ENCODE measurements at places on chromosomes 12 and 14. TPM values are rescaled to one million over a fixed set of nuclear protein-coding genes. Genes with fewer than 3 reads are reported as not detected.

The TIMELESS gene
- total RNA-seq = 110 TPM

The ADCK1 gene
- total RNA-seq = 9.0 TPM

The KRT3 gene
- not detected for total RNA-seq

The TNFAIP2 gene
- total RNA-seq = 11.6 TPM

The ANKS1B gene
- total RNA-seq = 8.4 TPM

The DACT1 gene
- 5.2 TPM for total RNA-seq

The SERPINA12 gene
- not detected for total RNA-seq

The NAB2 gene
- total RNA-seq = 61.2 TPM

The ACOT4 gene
- total RNA-seq = 0.98 TPM

The SRRM4 gene
- total RNA-seq = 10.8 TPM

The CARMIL3 gene
- 9.4 TPM for total RNA-seq

The TUNAR gene
- total RNA-seq = 4.4 TPM

The PPP2R5E gene
- total RNA-seq = 70.3 TPM

The R3HDM2 gene
- 57.5 TPM for total RNA-seq

The TIGAR gene
- 15.4 TPM for total RNA-seq

The LRTM2 gene
- total RNA-seq = not detected

The EXOC3L4 gene
- not detected for total RNA-seq

The EDDM3A gene
- total RNA-seq = not detected

The PTHLH gene
- 0.56 TPM for total RNA-seq

Measured in neural crest cell (in vitro differentiated cells).